ENCODE measurements at places on chromosomes 13 and 19.

GRCh38 chr13:34025746-34026145 lies 207.8 kb downstream of the RFC3 start:
- no peak for DNase-seq
- no peaks in the 10 kb centered on the region for H3K27me3 ChIP-seq
- H3K27ac ChIP-seq, result no peak overlapping the region
- H3K36me3 ChIP-seq, result no peaks in the 10 kb centered on the region
- no peaks in the 10 kb centered on the region for H3K4me1 ChIP-seq

GRCh38 chr13:32783067-32783466 lies 196.8 kb downstream of the PDS5B start:
- no peak overlapping the region for H3K27ac ChIP-seq
- no peaks in the 10 kb centered on the region for H3K27me3 ChIP-seq
- peaks cover 7% of the 10 kb centered on the region for H3K36me3 ChIP-seq
- DNase-seq, result no peak

DNA sequence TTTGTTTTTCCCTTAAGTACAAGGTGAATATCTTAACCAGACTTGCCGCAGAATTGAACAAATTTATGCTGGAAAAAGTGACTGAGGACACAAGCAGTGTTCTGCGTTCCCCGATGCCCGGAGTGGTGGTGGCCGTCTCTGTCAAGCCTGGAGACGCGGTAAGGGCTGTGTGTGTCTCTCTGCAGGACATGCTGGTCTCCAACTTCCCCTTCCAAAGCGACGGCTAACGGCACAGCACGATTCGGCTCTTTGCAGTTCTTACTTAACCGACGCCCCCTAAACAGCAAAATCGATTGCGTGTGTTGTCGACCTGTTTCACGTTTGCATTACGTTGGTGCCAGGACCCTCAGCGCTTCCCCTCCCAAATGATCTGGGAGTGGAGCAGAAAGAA lies 73.2 kb downstream of the GGACT start:
- no peaks in the 10 kb centered on the region for H3K36me3 ChIP-seq
- H3K27ac ChIP-seq, result no peak overlapping the region
- H3K4me1 ChIP-seq, result peaks cover 12% of the 10 kb centered on the region
- no peaks in the 10 kb centered on the region for H3K27me3 ChIP-seq
- H3K4me3 ChIP-seq, result no peak overlapping the region

GRCh38 chr13:100517135-100517534 lies 71.5 kb downstream of the GGACT start:
- no peak for DNase-seq
- no peaks in the 10 kb centered on the region for H3K36me3 ChIP-seq
- peaks cover 12% of the 10 kb centered on the region for H3K4me1 ChIP-seq
- no peaks in the 10 kb centered on the region for H3K27me3 ChIP-seq
- no peak overlapping the region for H3K4me3 ChIP-seq

- H3K27ac ChIP-seq, result no peak overlapping the region
- H3K4me1 ChIP-seq, result no peaks in the 10 kb centered on the region
- no peak for DNase-seq
- H3K36me3 ChIP-seq, result no peaks in the 10 kb centered on the region
- no peaks in the 10 kb centered on the region for H3K27me3 ChIP-seq
Observed at GRCh38 chr13:87124785-87125074, 546.4 kb upstream of the SLITRK5 start.

GRCh38 chr19:55526216-55527196 lies 10.4 kb downstream of the SBK2 start:
- no peak overlapping the region for H3K4me3 ChIP-seq
- peaks cover 11% of the 10 kb centered on the region for H3K4me1 ChIP-seq
- H3K27me3 ChIP-seq, result no peaks in the 10 kb centered on the region
- H3K36me3 ChIP-seq, result no peaks in the 10 kb centered on the region
- no peak overlapping the region for H3K27ac ChIP-seq
- DNase-seq, result no peak

DNA sequence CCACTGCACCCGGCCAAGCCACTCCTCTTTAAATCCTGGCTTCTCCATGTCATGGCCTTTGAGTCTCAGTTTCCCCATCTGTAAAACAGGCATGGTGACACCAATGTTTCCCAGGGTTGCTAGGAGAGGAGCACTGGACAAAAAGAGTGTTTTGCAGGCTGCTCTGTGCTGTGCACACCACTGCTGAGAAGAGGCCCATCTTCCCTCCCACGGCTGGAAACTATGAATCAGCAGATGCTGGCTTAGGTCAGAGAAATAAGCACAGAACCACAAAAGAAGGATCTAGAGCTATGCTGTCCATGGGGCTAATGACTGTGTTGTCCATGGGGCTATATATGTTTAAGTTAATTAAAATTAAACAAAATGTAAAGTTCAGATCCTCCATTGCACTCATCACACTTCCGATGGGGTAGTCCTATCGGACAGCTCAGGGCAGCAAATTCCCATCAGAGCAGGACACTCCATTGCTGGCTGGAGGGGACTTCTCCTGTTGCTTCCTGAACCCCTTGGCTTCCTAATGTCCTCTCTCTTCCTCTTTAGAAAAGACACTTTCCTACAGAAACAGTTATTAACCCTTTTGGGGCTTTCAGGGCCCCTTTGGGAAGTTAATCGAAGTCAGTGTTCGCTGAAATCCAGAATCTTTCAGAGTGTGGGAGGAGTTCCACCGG lies 37.1 kb downstream of the TSHZ3 start:
- H3K4me3 ChIP-seq, result no peak overlapping the region
- no peaks in the 10 kb centered on the region for H3K27me3 ChIP-seq
- H3K4me1 ChIP-seq, result peaks cover 25% of the 10 kb centered on the region
- DNase-seq, result no peak

DNA sequence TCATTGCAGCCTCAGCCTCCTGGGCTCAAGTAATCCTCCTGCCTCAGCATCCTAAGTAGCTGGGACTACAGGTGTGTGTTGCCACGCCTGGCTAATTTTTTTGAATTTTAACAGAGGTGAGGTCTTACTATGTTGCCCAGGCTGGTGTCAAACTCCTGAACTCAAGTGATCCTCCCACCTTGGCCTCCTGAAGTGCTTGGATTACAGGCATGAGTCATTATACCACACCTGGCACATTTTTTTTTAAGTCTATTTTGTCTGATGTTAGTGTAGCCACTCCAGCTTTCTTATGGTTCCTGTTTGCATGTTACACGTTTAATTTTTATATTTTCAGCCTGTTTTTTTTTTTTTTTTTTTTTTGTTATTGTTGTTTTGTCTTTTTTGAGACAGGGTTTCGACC lies 24.8 kb downstream of the KDM4B start:
- no peak for DNase-seq
- H3K27ac ChIP-seq, result no peak overlapping the region
- no peaks in the 10 kb centered on the region for H3K27me3 ChIP-seq
- H3K4me1 ChIP-seq, result peaks cover 21% of the 10 kb centered on the region
- H3K36me3 ChIP-seq, result no peaks in the 10 kb centered on the region

GRCh38 chr19:3062165-3063105 lies at the start of gene TLE5:
TLE5 (minus strand) TSS chr19:3062495; CDS start chr19:3062200, 295 bp downstream.
- H3K27ac ChIP-seq, result peak within 1 kb of the TSS; percentile 92
- peaks cover 19% of the 10 kb centered on the region for H3K36me3 ChIP-seq
- peaks cover 45% of the 10 kb centered on the region for H3K4me1 ChIP-seq
- DNase-seq, result no peak

- no peaks in the 10 kb centered on the region for H3K27me3 ChIP-seq
- no peak overlapping the region for H3K27ac ChIP-seq
- no peaks in the 10 kb centered on the region for H3K36me3 ChIP-seq
- no peak overlapping the region for H3K4me3 ChIP-seq
Observed at GRCh38 chr13:83839146-83839545, 43.1 kb downstream of the SLITRK1 start.

- no peaks in the 10 kb centered on the region for H3K27me3 ChIP-seq
- H3K36me3 ChIP-seq, result peaks cover 4% of the 10 kb centered on the region
- no peaks in the 10 kb centered on the region for H3K4me1 ChIP-seq
- DNase-seq, result no peak
- H3K27ac ChIP-seq, result no peak overlapping the region
Observed at GRCh38 chr19:33201886-33202545, 7.9 kb downstream of the LRP3 start.

DNA sequence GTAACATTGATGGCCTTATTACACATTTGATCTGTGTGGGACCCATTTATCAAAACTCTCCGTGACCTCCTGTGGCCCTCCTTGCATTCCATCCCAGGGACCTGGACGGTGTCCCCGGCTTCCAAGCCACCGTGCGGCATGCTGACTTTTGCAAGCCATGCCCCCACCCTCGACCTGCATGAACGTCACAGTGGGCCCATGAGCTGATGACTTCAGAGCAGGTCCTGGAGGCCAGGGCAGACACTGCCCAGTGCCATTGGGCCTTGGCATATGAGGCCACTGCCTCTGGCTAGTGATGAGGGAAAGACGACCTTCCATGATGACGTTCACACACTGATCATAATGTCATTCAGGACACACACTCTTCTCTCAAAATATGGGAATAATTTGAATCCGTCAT lies 62.8 kb downstream of the RAB20 start:
- H3K4me3 ChIP-seq, result no peak overlapping the region
- H3K27me3 ChIP-seq, result no peaks in the 10 kb centered on the region
- DNase-seq, result no peak
- H3K27ac ChIP-seq, result no peak overlapping the region
- no peaks in the 10 kb centered on the region for H3K36me3 ChIP-seq

GRCh38 chr13:113840541-113841352 lies 23.1 kb downstream of the GAS6 start:
- peak overlapping the region; percentile 91 for H3K27ac ChIP-seq
- H3K36me3 ChIP-seq, result peaks cover 16% of the 10 kb centered on the region
- peaks cover 87% of the 10 kb centered on the region for H3K4me1 ChIP-seq
- H3K4me3 ChIP-seq, result peak overlapping the region; percentile 3

DNA sequence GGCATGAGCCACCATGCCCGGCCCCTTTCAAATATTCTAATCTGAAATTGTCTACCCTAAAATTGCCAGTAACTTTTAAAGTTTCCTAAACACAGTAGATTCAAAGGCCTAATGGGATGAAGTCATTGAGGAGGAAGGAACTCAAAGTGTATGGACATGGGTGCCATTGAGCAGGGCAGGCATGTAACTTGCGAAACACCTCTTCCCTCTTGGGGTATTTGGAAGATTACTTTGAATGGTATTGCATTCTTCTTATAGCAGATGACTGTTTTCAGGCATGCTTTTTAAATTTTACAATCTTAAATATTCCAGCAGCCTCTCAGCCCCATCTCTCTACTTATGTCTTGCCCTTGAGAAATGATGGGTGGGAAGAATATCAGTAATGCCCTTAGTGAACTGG lies 21.0 kb downstream of the TM9SF2 start:
- H3K27me3 ChIP-seq, result no peaks in the 10 kb centered on the region
- H3K36me3 ChIP-seq, result peaks cover 40% of the 10 kb centered on the region
- no peak for DNase-seq
- no peak overlapping the region for H3K27ac ChIP-seq

DNA sequence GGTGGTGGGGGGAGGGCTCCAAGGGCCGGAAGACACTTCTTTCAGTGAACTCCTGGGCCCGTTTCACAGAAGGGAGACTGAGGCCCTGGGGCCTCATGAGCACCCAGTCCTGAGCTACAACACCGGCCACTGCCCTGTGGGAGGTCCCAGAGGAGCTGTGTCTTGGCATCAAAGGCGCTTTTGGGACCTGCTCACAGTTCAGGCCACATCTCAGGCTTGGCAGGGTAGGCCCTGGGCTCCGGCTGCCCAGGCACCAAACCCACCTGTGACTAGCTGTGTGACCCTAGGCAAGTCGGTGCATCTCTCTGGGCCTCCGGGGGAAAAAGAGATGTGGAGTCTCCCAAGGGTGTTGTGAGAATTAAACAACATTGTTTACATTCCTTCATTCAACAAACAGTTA lies 29.5 kb downstream of the NFILZ start:
- no peaks in the 10 kb centered on the region for H3K27me3 ChIP-seq
- no peak overlapping the region for H3K4me3 ChIP-seq
- no peaks in the 10 kb centered on the region for H3K36me3 ChIP-seq
- DNase-seq, result no peak
- H3K27ac ChIP-seq, result no peak overlapping the region

- H3K4me1 ChIP-seq, result peaks cover 6% of the 10 kb centered on the region
- no peak overlapping the region for H3K4me3 ChIP-seq
- DNase-seq, result no peak
- H3K27me3 ChIP-seq, result no peaks in the 10 kb centered on the region
Observed at GRCh38 chr13:22596171-22596863, 584.5 kb upstream of the SGCG start.

DNA sequence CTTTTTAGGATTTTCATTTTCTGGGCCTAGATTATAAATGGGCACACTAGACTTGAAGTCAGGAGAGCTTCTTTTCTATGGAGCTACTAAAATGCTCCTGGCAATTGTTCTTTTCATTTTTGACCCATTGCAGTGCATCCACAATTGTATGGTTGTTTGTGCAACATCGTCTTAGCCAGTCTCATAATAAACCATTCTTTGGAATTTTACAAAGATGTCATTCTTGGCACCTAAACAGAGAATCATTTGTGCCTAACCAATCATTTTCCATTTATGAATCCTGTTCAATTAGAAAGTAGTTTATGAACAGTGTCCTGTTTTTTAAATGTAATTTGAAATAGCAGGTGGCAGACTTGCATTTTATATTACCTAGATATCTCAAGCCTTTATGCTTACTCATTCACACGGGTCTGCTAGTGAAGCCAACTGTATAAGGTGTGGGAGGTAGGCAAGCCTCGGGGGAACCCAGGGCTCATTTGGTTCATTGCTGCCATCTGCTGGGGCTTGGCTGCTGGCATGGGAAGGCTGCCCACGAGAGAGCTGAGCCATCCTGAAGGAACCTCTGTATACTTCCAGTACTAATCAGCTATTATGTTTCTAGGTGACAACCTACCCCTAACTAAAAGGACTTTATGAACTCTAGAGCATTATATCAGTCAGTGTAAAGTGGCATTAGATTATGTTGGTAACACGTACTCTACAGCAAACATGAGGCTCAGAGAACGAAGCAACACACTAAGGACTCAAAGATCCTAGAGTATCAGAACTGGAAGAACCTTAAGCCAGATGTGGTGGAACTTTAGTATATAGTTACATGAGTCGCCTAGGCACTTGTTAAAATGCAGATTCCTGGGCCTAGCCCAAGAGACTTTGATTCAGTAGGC lies 60.0 kb downstream of the TPT1 start:
- no peak overlapping the region for H3K27ac ChIP-seq
- H3K4me1 ChIP-seq, result peaks cover 7% of the 10 kb centered on the region
- no peak overlapping the region for H3K4me3 ChIP-seq
- H3K36me3 ChIP-seq, result no peaks in the 10 kb centered on the region

DNA sequence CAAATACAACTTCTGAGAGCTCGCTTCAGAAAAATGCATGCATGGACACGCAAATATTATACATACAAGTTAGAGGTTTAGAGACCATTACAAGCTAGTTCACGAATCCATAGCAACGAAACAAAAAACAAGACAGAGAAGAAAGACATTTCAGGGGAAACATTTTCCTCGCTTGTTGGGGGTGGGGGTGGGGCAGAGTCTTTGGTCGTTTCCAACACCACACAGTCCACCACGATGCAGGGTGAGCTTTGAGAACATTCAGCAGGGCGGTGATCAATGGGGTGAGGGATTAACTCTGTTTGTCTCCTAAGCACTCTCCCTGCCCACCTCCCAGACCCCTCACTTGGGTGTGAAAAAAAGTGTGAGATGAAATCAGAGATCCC lies 651 bp downstream of the OXGR1 start:
- H3K36me3 ChIP-seq, result no peaks in the 10 kb centered on the region
- no peak overlapping the region for H3K27ac ChIP-seq
- peak overlapping the region; percentile 50 for H3K4me3 ChIP-seq
- no peaks in the 10 kb centered on the region for H3K27me3 ChIP-seq
- H3K4me1 ChIP-seq, result no peaks in the 10 kb centered on the region
